HCEC 1CT (cell line): ENCODE measurements at places on chromosomes 6 and 20.

DNA sequence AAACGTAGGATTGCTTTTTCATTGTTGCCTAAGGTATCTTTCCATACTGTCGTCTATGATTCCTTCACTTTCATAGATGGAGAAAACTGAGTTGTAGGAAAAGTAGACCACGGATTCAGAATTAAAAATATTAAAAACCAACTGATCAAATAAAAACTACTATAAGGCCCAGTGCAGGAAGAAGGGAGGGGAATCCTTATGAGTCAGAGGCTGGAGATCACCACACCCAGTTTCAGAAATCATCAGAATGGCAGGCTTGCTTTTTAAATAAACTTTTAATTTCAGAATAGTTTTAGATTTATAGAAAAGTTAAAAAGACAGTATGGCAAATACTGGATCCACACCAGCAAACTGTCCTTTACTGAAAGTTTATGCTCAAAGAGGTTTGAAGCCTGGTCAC lies 32.0 kb upstream of the POPDC3 start:
- peak; percentile 31 for DNase-seq

- DNase-seq: peak; percentile 95
These were observed 24.3 kb upstream of the FANCE start for GRCh38 chr6:35427851-35428321.

- no peak for DNase-seq
These were observed 90.8 kb upstream of the FOXP4 start for GRCh38 chr6:41455410-41455809.

- no peak for DNase-seq
These were observed 29.3 kb upstream of the RALY start for GRCh38 chr20:33964441-33964840.

GRCh38 chr20:33667245-33667675 lies 517 bp downstream of the ACTL10 start:
- no peak for DNase-seq

GRCh38 chr6:132484680-132485018 lies 28.3 kb downstream of the STX7 start:
- no peak for DNase-seq

DNA sequence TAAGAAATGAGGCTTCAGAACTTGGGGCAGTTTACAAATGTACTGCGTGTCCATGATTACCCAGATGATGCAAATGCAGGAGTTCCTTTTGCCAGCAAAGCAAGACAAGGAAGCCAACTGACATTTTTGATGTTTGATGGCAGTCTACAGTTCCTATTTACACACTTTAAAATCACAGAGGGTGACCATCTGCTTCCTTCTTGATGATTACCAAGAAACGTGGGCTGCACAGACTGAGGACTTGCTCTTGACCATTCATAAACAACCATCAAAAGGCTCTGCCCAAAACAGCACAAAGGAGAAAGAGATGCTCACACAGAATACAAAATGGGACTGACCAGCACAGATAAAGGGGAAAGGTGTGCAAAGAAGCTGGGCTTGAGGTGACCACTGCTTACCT lies 79.8 kb upstream of the TRAF3IP2 start:
- no peak for DNase-seq

DNA sequence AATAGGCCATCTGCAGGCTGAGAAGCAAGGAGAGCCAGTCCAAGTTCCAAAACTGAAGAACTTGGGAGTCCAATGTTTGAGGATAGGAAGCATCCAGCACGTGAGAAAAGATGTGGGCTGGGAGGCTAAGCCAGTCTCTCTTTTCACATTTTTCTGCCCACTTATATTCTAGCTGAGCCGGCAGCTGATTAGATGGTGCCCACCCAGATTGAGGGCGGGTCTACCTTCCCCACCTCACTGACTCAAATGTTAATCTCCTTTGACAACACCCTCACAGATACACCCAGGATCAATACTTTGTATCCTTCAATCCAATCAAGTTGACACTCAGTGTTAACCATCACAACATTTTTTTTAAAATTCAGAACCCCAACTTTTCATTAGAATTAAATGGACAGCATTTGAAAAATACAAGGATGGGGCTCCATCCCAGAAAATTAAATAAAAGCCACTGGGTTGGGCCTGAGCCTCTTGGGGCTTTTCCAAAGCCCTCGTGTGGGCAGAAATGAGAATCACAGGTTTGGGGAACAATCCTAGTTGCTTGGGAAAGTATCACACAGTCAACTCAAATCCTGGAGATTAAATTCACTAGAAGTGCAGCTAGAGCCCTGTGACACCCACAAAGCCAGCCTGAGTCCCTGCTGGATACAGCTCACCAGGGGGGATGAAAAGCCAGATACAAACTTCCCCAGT lies 2.2 kb downstream of the CLDN20 start:
- DNase-seq: peak; percentile 22

- no peak for DNase-seq
These were observed 140.9 kb upstream of the MOCS1 start for GRCh38 chr6:40075056-40075590.

DNA sequence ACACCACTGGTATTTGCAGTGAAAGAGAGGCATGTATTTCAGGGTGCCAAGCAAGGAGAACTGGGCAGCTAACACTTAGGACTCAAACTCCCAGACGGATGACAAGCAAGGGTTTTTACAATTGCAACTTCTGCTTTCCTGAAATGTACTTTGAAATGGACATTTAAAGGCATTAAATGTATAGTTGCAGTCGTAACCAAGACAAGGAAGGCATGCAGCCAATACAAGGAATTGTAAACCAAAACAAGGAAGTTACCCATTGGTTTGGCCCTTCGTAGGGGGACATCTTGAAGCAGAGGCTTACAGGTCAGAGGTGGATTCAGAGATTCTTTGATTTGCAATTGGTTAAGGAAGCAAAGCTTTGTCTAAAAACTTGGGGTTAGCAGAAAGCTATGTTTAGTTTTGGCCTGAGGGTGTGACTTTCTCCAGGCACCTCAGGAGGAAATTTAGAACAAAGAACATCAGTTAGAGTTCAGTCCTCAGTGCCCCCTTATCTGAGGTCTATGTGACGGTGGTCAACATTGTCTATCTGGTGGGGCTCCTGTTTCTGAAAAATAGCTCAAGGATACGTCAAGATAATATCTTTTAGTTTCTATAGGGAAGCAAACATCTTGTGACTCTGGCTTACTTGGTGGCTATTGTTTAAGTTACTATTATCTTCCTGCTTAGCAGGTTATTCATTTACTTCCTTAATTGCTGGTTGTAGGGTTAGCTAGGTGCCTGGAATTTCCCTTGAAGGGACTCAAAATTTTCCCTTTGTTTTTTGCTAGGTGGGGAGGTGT lies 266.0 kb downstream of the CD83 start:
- no peak for DNase-seq

GRCh38 chr20:59829786-59830664 lies 103.4 kb downstream of the SYCP2 start:
- DNase-seq: no peak
